ENCODE measurements at places on chromosomes 5 and 9. TPM values are rescaled to one million over a fixed set of nuclear protein-coding genes. Genes with fewer than 3 reads are reported as not detected.

Gene PIP5K1B
- polyA plus RNA-seq = 3.0 TPM

Gene ADAMTS2
- polyA plus RNA-seq = 5.2 TPM

Gene DNAJC25
- 10.9 TPM for polyA plus RNA-seq

Gene EDIL3
- polyA plus RNA-seq = 8.8 TPM

Gene SLC6A18
- polyA plus RNA-seq = not detected

Gene RBM18
- 3.4 TPM for polyA plus RNA-seq

Gene TPM2
- polyA plus RNA-seq = 1,472 TPM

Gene IRX4
- polyA plus RNA-seq = not detected

Gene PFN3
- not detected for polyA plus RNA-seq

Gene SMIM33
- not detected for polyA plus RNA-seq

Gene FBXO10
- polyA plus RNA-seq = 7.2 TPM

Gene CARD19
- polyA plus RNA-seq = 69.1 TPM

Gene ADGRD2
- 0.53 TPM for polyA plus RNA-seq

Gene BRINP1
- 0.64 TPM for polyA plus RNA-seq

Gene QRFP
- polyA plus RNA-seq = not detected

Gene MYOT
- 2.9 TPM for polyA plus RNA-seq

Gene FANCG
- 5.5 TPM for polyA plus RNA-seq

Gene CD74
- 719 TPM for polyA plus RNA-seq

Gene IL3
- not detected for polyA plus RNA-seq

Gene LCN6
- 20.8 TPM for polyA plus RNA-seq

Gene SPATA31C1
- polyA plus RNA-seq = not detected

Gene C1QTNF2
- 1.2 TPM for polyA plus RNA-seq

Gene PCDHA9
- not detected for polyA plus RNA-seq

Gene SPATA31D4
- not detected for polyA plus RNA-seq

Gene C7
- polyA plus RNA-seq = 442 TPM

Gene IFNB1
- not detected for polyA plus RNA-seq

Gene PCDHB2
- polyA plus RNA-seq = 0.24 TPM

Gene CFAP77
- not detected for polyA plus RNA-seq
